B cell (primary cell): ENCODE measurements at places on chromosomes 7 and 10.

- DNase-seq: peak; percentile 83
These were observed at the start of gene GIGYF1 for GRCh38 chr7:100694098-100694745. Gene GIGYF1 (minus strand): TSS chr7:100694250. CDS start chr7:100688238, 6,012 bp downstream.

DNA sequence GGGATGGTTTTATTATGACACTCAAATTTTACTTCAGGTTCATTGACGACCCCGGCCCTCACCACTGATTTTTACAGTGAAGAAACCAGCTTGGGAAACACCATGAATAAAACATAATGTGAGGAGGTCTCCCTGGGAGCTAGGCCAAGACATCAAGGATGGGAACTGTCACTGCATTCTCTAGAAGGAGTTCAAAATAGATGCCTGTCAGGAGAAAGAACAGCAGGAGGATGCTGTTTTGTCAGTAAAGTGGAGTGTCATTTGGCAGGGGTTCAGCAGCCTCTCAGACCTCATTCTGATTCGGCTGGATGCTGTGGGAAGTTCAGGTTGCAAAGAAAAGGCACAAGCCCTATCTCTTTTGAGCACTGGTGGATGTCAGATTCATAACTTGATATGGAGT is 360.3 kb upstream of the C7orf33 start:
- no peak for DNase-seq

DNA sequence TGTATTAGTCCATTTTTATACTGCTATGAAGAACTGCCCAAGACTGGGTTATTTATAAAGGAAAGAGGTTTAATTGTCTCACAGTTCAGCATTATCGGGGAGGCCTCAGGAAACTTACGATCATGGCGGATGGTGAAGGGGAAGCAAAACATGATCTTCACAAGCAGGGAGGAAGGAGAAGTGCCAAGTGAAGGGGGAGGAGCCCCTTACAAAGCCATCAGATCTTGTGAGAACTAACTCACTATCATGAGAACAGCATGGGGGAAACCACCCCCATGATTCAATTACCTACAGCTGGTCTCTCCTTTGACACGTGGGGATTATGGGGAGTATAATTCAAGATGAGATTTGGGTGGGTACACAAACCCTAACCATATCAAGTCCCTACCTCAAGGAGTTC is 85.4 kb downstream of the JAZF1 start:
- DNase-seq: no peak

DNA sequence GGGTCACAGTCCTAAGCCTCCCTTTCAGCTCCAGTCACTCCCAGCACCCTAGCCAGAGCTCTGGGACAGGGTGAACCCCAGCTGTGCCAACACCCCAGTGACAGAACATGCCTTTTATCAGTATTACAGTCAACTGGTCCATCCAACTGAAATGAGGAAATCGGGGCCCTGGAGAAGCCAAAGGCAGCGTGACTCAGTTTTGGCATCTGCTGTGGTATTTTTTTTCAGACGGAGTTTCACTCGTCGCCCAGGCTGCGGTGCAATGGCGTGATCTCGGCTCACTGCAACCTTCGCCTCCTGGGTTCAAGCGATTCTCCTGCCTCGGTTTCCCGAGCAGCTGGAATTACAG is 3.4 kb upstream of the CLDN15 start:
- no peak for DNase-seq
